CD4-positive, alpha-beta T cell treated with Interleukin-4 for 1 hour (primary cell): ENCODE measurements at places on chromosomes 11 and 22.

DNA sequence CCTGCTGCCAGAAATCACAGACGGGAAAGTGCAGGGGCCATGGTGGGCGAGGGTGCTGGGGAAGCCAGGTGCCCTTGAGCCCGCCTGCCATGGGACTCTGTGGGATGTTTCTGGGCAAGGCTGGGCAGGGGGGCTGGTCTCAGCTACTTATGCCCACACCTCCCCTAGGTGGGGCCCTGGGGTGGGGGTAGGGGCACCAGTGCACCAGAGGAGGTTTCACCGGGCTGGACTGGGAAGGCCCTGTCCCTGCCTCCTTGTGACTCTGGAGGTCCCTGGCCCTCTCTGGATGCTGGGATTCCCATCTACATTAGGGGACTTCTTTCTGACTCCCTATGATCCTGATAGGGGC lies 75.2 kb upstream of the WNT11 start:
- DNase-seq: no peak

GRCh38 chr22:31342389-31343140 lies 3.6 kb downstream of the PATZ1 start:
- DNase-seq: no peak

GRCh38 chr11:87974797-87975196 lies 200.4 kb downstream of the RAB38 start:
- no peak for DNase-seq

DNA sequence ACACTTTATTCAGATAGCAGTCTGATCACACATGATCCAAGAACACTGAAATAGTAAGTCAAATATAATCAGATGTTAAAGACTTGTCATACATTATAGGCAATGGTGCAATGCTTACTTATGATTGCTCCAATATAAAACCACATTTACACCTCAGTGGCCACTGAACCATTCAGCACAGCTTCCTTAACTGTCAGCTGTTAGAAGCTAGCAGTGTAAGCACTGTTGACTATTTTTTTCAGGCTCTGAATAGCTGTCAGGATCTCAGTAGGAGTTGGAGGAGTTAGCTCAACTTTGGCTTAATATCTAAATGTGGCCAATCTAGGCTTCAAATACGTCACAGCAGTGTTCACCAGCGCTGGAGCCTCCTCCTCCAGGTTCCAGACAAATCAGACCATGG lies 36.6 kb downstream of the METTL15 start:
- no peak for DNase-seq

DNA sequence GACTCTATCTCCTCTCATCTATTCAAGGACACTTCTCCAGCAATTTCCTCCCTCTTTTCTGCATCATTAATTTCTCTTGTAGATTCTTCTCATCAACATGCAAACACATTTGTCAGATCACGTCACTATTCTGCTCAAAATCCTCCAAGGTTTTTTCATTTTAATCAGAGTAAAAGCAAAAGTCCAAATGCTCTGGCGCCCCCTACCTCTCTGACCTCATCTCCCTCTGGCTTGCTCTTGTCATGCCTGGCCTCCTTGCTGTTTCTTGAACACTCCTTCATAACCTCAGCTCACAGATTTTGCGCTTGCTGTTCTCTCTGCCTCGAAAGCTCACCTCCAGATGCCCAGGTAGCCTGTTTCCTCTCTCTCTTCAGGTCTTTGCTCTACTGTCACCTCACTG lies 22.4 kb downstream of the RTCB start:
- DNase-seq: peak; percentile 11

- no peak for DNase-seq
Observed at GRCh38 chr11:17774232-17775034, 39.9 kb downstream of the KCNC1 start.

GRCh38 chr11:101321222-101321621 lies 191.6 kb upstream of the PGR start:
- no peak for DNase-seq

DNA sequence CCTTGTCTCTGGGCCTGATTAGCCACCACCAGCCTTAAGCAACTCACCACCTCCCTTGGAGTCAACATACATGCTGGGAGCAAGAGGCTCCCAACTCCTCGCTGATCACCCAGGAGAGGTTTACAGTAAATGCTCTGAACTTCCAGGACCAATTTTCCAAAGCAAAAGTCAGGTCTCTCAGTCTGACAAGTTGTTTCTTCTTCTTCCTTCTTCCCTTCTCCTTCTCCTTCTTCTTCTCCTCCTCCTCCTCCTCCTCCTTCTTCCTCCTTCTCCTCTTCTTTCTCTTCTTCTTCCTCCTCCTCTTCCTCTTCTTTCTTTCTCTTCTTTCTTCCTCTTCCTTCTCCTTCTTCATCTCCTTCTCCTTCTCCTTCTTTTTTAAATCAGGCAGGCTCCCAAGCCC lies 148.2 kb downstream of the NECTIN1 start:
- no peak for DNase-seq

DNA sequence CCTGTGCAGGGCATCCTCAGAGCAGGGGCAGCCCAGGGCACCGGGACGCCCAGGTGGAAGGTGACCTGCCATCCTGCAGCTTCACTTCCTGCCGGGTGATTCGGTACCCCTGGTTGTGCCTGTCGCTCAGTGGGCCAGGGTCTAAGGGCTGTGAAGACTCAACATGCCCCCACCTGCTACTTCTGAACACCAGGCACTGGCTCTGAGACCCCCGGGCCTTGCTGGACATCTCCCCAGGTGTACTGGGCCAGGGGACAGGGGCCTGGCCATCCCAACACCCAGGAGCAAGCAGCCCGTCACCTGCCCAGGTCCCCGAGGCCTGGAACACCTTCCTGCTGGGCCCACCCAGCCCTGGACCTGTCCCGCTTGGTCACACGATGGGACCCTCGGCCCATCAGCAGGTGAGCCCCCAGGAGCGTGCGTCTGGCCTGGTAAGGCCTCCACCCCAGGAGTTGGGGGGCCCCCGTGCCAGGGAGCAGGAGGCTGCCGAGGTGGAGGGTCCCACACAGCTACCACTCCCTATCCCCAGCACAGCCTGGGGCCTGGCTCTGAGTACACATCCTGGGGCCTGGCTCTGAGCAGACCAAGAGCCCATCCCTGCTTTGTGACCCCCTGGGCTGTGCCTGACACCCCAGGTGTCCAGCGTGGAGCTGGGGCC lies 3.9 kb upstream of the MUC5B start:
- DNase-seq: no peak

GRCh38 chr11:91173701-91174100 lies 950.9 kb upstream of the CHORDC1 start:
- DNase-seq: no peak

- no peak for DNase-seq
Observed at GRCh38 chr11:95140397-95141033, 50.9 kb downstream of the ENDOD1 start.

DNA sequence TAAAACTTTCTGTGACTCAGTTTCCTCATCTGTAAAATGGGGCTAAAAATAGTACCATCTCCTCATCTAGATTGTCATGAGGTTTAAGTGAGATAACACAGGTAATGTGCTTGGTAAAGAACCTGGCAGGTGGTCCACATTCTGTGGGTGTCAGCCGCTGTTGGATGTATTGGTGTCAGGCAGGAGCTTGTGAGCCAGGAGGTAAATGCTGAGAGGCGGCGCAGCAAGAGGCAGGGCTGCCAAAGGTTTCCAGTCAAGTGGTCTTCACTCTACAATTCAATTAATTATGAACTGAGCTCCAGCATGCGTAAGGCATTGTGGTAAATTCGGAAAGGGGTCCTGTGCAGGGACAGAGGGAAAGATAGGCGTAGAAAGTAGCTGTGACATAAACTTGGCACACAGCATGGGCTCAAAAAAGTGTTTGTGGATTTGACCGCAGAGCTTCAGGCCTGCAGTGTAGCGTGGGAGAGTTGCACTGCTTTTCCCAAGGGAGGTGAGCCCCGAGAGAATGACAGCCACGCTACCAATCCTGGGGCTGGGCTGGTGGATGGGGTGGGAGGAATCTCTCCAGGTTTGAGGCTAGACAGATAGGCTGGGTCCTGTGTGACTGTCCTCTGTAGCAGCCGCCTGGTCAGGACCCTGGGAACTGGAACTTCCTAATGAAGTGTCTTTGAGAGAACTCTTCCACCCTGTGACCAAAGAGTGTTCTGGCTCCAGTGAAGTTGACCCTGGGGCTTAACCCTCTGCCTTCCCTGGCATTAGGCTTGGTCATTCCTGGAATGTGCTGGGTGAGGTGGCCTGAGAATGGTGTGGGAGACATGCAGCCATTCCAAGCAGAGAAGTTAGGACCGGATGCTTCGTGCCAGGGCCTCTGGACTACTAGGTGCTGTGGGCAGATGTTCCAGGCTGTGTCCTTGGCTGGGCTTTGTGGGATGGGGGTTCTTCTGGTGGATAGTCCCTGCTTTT lies 122.4 kb downstream of the FEZ1 start:
- DNase-seq: no peak

DNA sequence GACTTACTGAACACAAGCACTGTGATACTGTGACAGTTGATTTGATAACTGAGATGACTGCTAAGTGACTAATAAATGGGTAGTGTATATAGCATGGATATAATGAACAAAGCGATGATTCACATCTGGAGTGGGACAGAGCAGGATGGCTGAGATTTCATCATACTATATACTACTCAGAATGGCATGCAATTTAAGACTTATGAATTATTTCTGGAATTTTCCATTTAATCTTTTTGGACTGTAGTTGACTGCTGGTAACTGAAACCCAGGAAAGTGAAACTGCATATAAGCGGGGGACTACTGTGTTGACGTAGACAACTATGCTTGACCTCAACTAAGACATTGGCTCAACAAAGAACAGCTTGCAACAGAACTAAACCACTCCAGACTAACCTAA lies 20.0 kb upstream of the NUCB2 start:
- DNase-seq: no peak

DNA sequence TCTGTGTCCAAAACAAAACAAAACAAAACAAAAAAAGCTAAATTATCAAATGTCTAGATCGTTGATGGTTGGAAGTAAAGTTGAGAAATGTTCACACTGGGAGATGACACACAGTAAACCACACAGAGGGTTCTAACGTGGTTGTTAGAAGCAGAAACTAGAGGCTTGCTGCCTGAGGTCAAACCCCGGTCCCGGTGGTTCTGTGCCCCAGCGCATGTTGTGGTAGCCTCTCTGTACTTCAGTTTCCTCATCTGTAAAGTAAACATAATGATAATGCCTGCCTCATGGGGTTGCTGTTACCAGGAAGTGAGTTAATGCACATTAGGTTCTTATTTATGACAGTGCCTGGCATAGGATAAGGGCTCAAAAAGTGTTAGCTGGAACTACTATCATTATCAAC lies 33.4 kb downstream of the PPARA start:
- no peak for DNase-seq

GRCh38 chr11:3669742-3670183 lies 1.4 kb downstream of the CHRNA10 start:
- DNase-seq: no peak

GRCh38 chr11:69513663-69514224 lies 32.3 kb downstream of the LINC01488 start:
- no peak for DNase-seq

GRCh38 chr22:37679670-37680069 lies 4.2 kb downstream of the LGALS1 start:
- no peak for DNase-seq

- no peak for DNase-seq
Observed at GRCh38 chr22:49460091-49460490, 367.6 kb downstream of the BRD1 start.

- DNase-seq: no peak
Observed at GRCh38 chr11:36048496-36049247, 104.8 kb downstream of the LDLRAD3 start.

DNA sequence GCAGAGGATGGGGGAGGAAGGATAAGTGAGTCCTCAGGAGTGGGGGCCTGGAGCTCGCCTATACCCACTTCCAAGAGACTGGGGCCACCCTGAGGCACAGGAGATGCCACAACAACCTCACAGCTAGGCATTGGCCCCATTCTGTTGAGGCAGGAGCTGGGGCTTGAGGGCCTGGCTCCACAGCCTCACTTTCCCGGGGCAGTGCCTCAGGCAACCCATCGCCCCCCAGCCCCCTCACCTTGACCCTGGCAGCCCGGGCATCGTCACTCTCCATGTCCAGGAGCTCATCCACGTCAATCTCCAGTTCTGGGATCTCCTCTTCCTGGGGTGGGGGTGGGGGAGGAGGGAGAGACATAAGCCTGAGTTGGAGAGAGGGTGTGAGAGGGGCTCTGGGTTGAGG lies 1.8 kb downstream of the PPP1R14B start:
- no peak for DNase-seq

- no peak for DNase-seq
Observed at GRCh38 chr11:57464539-57465181, 4.3 kb downstream of the RTN4RL2 start.

DNA sequence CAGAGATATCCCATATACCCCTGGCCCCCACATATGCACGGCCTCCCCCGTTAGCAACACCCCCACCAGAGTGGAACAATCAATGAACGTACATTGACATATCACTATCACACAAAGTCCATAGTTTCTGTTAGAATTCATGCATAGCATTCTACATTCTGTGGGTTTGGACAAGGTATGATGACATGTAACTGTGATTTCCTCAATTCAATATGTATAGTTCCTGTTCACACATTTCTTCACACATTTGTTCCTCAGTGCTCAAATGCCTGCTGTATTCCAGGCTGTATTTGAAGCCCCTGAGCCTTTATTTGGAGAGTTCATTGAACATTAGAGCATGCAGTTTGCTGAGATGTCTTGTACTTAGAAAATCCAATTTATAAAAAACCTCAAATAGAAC lies 69.9 kb downstream of the PTPRJ start:
- DNase-seq: no peak

- no peak for DNase-seq
Observed at GRCh38 chr22:36287881-36288515, 35.1 kb downstream of the APOL1 start.

GRCh38 chr11:47992959-47993820 lies 12.8 kb downstream of the PTPRJ start:
- no peak for DNase-seq

- DNase-seq: no peak
Observed at GRCh38 chr22:49959782-49960158, 802 bp upstream of the PIM3 start.

DNA sequence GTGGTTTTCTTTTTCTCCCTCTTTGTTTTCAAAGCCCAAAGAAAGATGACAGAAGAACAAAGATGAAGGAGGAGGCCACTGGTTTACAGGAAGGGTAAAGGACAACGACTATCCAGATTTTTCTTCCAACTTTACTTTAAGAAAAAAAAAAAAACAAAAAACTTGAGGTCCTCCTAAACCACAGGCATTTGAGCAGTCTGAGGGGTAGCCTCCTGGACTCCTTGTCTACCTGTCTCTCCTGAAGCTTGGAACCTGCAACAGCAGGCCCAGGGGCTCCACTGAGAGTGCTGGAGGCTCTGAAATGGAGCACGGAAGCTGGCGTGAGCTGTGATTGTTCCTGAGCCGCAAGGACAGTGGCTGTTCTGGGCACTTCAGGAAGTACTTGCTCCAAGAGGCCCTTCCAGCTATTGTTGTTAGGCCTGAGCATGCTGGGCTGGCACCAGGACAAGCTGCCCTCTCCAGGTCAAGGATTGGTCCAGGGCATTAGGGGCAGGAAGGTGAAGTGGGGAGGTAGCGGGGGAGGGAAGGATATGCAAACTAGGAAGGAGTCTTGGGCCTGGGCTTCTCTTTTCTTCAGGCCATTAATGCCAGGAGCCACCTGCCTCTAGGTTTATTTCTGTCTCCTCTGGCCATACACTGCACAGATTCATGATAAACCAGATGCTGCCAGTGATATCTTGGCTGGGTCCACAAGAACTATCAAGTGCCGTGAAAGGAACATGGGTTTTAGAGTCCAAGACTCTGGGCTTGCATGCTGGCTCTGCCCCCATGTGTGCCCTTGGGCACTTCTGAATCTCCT lies 147.3 kb downstream of the CCDC34 start:
- no peak for DNase-seq
